ENCODE measurements at places on chromosomes 12 and 14.

GRCh38 chr12:6603095-6603567 lies 4.0 kb downstream of the CHD4 start:
- peak; percentile 34 for DNase-seq

GRCh38 chr12:5927732-5928516 lies 17.1 kb downstream of the ANO2 start:
- no peak for DNase-seq

DNA sequence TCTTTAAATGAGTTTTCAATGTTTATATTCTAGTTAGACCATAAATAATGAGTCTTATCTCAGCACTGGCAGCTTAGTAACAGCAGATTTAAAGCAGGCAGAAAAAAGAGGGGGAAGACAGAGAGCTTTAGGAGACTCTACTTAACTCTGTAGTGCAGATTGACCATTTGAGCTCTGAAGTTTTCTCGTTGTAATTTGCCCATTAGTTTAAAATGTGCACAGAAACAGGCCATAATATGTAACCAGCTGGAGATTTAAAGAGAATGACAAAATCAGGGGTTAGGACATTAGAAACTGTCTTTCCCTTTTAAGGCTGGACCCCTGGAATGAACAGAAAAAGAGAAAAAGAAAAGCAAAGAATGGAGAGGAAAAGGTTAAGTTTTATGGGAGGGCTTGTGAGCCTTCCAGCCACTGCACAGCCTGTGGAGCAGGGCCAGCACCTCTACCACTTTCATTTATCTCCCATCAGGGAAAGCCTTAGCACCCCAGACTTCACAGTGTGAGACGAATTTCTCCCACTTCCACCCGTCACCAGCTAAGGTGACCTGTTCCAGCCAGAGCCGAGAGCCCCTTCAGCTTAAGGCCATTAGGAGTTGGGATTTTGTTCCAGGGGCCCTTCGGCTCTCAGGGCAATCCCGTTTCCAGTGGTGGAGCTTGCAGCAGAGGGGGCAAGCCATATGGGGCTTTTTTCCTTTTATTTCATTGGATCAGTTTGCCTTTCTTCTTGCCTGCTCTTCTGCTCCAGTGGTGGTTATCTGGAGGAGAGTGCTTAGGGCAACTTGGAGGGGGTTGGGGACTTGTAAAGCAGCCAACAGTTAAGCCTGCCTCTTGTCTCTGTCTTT lies 8.0 kb downstream of the IL22 start:
- peak; percentile 83 for DNase-seq

GRCh38 chr12:58030566-58031279 lies 89.4 kb downstream of the ATP23 start:
- DNase-seq = peak; percentile 80

GRCh38 chr14:51398898-51399297 lies 158.9 kb downstream of the TMX1 start:
- peak; percentile 95 for DNase-seq

DNA sequence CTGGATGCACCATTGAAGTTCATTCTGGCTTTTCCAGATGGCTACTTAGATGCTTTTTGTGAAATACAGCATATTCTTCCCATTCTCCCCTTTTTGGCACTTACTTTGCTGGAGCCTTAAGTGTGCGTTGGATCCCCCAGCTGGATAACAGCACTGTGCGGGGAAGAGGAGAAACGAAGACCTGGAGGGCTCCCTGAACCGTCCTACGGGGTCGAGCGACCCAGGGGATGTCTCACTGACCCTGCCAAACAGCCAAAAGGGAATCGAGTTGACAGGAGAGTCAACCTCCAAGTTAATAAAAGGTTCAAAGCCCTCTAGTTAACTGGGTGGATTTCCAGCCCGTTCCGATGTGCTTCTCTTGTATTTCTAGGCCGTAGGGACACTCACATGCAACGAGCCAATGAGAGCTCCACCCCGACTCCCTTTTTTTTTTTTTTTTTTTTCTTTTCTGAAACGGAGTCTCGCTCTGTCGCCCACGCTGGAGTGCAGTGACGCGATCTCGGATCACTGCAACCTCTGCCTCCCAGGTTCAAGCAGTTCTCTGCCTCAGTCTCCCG lies 1.0 kb upstream of the CAMKK2 start:
- DNase-seq = peak; percentile 47

GRCh38 chr14:102426796-102427195 lies 64.1 kb downstream of the TECPR2 start:
- no peak for DNase-seq

DNA sequence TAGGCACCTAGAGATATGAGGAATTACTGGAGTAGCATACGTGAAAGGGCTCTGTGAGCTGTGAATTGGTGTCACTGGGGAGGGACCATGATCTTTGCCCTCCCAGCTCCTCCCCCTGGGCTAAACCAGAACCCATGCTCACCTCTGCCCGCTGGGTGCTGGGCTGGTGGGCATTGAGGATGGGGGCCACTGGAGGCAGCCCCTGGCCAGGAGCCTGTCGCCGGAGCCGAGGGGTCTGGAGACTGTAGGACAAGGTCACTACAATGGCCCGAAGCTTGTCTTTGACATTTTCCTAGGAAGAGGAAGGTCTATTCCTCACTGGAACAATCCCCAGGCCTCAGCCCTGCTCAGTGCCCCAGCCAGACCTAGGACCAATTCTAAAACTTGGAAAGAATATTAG lies 11.6 kb downstream of the ITGA7 start:
- no peak for DNase-seq

- no peak for DNase-seq
Measured at GRCh38 chr12:7634561-7634960, 31.1 kb downstream of the APOBEC1 start.

GRCh38 chr12:43840338-43840737 lies 4.5 kb downstream of the TMEM117 start:
- DNase-seq = no peak

DNA sequence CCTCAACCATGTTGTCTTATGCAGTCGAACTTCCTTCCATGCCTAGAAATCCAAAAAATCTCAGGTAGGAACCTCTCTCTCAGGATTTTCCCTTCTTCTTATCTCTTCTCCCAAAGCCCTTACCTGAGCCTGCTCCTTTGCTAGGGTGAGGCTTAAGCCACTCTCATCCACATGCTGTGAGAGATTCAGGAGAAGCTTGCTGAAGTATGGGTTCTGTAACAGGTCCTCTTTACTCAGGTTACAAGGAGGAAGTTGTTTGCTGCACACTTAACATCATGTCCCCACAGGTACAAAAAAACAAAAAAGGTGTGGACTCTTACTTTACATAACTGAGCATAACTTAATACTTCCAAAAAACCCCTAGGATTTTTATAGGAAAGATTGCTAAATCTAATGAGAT lies 4.5 kb downstream of the HAUS4 start:
- DNase-seq = no peak

GRCh38 chr14:36989806-36990205 lies 182.6 kb downstream of the SLC25A21 start:
- no peak for DNase-seq

DNA sequence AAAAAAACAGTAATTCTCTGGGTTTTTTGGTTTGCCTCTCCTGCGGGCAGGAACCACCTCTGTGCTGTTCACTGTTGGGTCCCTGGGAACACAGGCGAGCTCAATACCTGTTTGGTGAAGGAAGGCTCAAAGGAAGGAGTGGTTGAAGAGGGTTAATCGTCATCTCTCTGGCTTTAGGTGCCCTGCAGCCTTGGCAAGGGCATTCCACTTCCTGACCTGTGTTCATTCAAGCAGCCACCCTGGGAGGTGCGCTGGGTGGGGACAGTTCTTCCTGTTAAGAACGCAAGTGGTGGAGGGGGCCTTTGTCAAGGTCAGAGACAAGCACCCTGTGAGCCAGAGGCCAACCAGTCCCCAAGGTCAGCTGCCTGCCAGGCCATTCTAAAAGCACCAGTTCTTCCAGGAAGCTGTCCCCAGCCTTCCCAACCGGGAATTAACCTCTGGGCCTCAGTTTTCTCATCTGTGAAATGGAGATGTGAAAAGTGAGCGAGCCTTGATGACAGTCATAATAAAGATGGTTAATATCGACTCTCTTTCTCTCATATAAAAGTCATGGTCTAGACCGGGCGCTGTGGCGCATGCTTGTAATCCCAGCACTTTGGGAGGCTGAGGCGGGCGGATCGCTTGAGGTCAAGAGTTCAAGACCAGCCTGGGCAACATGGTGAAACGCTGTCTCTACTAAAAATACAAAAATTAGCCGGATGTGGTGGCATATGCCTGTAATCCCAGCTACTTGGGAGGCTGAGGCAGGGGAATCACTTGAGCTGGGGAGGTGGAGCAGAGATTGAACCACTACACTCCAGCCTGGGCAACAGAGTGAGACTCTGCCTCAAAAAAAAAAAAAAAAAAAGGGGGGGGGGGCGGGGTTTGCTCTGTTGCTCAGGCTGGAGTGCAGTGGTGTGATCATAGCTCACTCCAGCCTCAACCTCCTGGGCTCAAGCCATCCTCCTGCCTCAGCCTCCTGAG lies 6.1 kb downstream of the RHOF start:
- no peak for DNase-seq

- no peak for DNase-seq
Measured at GRCh38 chr12:4874671-4875070, 35.0 kb upstream of the KCNA1 start.

GRCh38 chr12:130924966-130925665 lies 28.6 kb upstream of the ADGRD1 start:
- no peak for DNase-seq

DNA sequence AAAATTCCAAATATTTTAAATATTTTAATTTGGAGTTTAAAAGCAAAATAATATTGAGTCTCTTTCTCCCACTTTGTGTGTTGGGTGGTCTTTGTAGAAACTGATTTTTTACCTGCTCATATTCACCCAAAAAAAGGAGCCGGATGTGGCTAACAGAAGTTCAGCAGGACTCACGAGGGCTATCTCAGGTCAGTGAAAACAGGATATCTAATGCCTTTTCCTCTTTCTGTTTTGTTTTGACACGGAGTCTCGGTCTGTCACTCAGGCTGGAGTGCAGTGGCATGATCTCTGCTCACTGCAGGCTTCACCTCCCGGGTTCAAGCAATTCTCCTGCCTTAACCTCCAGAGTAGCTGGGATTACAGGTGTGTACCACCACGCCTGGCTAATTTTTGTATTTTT lies 30.8 kb downstream of the COA8 start:
- no peak for DNase-seq

GRCh38 chr14:24095271-24096068 lies 1.4 kb downstream of the PCK2 start:
- DNase-seq = peak; percentile 72

GRCh38 chr14:73686901-73687300 lies 27.3 kb downstream of the PNMA1 start:
- no peak for DNase-seq

- DNase-seq = no peak
Measured at GRCh38 chr14:57974896-57975295, 109.0 kb upstream of the SLC35F4 start.

- DNase-seq = no peak
Measured at GRCh38 chr14:99566009-99566389, 38.0 kb downstream of the CCDC85C start.

- DNase-seq = no peak
Measured at GRCh38 chr12:48281811-48282210, 68.9 kb downstream of the ZNF641 start.

- no peak for DNase-seq
Measured at GRCh38 chr14:75252254-75252837, 26.3 kb upstream of the FOS start.

- no peak for DNase-seq
Measured at GRCh38 chr12:90301561-90302133, 593.0 kb upstream of the ATP2B1 start.

GRCh38 chr12:79842630-79843029 lies 92.3 kb downstream of the PPP1R12A start:
- DNase-seq = no peak

- no peak for DNase-seq
Measured at GRCh38 chr12:65634061-65634460, 190.2 kb upstream of the HMGA2 start.

- no peak for DNase-seq
Measured at GRCh38 chr12:9037431-9037830, 48.1 kb downstream of the KLRG1 start.

- DNase-seq = peak; percentile 90
Measured at GRCh38 chr14:53367644-53368026, 214.5 kb upstream of the DDHD1 start.

Measured in fibroblast of the aortic adventitia (primary cell).